ENCODE measurements at places on chromosomes 2 and 18. TPM values are rescaled to one million over a fixed set of nuclear protein-coding genes. Genes with fewer than 3 reads are reported as not detected.

The ZNF638 gene
- 190 TPM for total RNA-seq

The KLHL14 gene
- total RNA-seq = 1.9 TPM

The ZSWIM2 gene
- total RNA-seq = not detected

The SULT1C3 gene
- total RNA-seq = not detected

The IL36A gene
- total RNA-seq = not detected

DNA sequence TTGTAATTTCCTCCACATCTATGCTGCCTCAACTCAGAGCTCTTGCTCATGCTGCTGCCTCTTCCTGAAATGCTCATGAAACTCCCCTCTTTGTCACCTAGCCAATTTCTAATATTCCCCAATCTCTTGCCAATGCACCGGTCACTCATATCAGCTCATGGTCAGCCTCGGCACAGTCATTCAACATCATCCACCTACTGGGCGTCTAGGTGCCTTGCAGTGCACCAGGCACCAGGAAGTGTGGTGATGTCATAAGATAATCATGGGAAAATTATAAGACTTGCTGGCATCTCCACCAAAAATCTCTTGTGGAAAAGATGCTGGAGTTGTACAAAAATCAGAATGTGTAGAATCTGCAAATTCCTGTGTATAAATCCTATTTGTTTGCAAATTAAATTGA, 52.6 kb upstream of the RAB27B start:
- no peaks in the 10 kb centered on the region for H3K27me3 ChIP-seq
- no peak overlapping the region for H3K27ac ChIP-seq
- H3K4me1 ChIP-seq = no peaks in the 10 kb centered on the region
- no peaks in the 10 kb centered on the region for H3K36me3 ChIP-seq
- peak; percentile 20 for DNase-seq

DNA sequence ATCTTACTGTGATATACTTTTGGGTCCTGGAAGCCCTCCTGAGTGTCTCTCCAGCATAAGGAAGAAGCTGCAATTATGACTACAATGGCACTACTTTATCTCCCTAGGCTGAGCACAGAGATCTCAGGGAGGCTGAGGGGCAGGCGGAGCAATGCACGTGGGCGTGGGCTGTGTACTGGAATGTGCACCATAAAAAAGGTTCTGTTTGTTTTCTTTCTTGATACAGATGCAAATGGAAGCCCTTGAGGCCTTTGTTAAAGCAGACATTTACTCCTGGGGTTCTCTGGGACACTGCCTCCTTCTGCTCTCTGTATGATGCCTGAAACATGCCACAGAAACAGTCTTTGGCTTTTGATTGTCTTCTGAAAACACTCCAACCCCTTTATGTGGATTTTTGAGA, 79.1 kb upstream of the DLX2 start:
- DNase-seq = peak; percentile 78
- peaks cover 6% of the 10 kb centered on the region for H3K27me3 ChIP-seq
- peaks cover 11% of the 10 kb centered on the region for H3K4me1 ChIP-seq
- no peaks in the 10 kb centered on the region for H3K36me3 ChIP-seq

DNA sequence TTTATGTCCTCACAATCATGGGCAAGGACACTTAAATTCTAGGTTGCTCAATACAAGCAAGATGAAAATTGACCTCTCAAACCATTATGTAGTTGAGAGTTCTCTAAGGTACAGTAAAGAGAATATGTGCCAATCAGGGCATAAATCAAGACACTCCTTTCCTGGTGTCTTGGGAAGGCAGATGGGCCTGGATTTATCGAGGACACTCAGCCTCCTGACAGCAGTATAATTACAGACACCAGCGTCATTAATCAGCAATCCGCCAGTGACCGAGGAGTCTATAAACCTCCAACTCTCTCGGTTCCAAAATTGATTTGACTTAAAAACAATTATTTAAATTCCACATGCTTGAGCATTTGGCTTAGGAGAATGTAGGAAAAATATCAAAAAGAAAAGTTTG, 75.7 kb upstream of the DAPL1 start:
- no peak for DNase-seq
- no peaks in the 10 kb centered on the region for H3K27me3 ChIP-seq
- H3K4me3 ChIP-seq = no peak overlapping the region
- no peaks in the 10 kb centered on the region for H3K4me1 ChIP-seq
- H3K27ac ChIP-seq = no peak overlapping the region
- no peaks in the 10 kb centered on the region for H3K36me3 ChIP-seq

DNA sequence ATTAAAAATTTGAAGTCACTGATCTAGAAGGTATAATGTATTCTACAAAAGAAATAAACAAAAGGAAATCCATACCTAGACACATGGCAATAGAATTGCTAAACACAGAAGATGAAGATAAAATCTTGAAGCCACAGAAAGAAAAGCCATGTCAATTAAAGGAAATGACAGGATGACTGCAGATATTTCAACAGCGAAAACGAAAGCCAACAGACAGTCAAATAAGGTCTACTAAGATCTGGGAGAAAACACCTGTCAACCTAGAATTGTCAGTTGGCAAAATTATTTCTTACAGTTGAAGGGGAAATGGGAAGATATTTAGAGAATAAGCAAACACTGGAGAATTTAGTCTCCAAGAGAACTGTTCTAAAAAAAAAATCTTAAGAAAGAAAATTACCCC, 39.2 kb downstream of the NETO1 start:
- H3K4me3 ChIP-seq = no peak overlapping the region
- DNase-seq = no peak
- no peaks in the 10 kb centered on the region for H3K36me3 ChIP-seq
- no peaks in the 10 kb centered on the region for H3K4me1 ChIP-seq

DNA sequence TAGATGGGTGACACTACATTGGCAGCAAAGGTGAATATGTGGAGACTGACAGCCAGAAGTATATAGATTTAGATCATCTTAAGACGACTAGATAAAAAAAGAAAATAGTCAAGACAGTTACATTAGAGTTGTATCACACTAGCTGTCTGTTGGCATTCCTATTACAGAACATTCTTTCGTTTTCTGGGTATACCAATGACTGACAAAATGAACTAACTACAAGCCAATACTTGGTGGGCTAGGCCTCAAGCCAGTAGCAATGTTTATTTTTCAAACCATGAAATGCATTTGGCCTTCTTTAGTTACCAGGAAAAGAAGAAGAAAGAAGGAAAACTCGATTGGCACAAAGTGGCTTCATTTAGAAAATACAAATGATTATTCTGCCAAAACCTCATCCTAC, 944.9 kb upstream of the ZEB2 start:
- H3K36me3 ChIP-seq = no peaks in the 10 kb centered on the region
- H3K27me3 ChIP-seq = no peaks in the 10 kb centered on the region

DNA sequence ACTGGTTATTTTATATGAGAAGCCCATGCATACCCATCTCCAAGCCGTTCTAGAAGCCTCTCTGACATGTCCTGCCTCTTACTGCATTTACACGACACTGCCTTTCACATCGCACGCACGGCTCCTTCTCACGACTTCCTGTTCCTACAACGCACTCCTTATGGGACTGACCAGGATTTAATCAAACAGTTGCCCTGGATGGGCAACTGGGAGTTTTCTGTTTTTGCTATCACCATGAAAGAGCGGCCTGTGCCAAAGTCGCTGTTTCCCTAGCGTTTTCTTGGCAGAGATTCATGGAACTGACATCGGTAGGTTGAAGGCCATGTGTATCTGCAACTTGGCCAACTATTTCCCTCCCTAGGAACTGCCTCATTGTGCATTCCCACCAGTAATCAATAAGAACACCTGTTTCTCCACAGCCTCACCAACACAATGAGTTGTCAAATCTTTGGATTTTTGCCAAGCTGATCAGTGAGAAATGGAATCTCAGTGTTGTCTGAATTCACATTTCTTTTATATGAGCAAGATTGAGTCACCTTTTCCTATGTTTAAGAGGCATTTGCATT, 97.2 kb upstream of the OTOS start:
- H3K4me1 ChIP-seq = no peaks in the 10 kb centered on the region
- no peaks in the 10 kb centered on the region for H3K36me3 ChIP-seq
- H3K4me3 ChIP-seq = no peak overlapping the region
- no peak for DNase-seq

DNA sequence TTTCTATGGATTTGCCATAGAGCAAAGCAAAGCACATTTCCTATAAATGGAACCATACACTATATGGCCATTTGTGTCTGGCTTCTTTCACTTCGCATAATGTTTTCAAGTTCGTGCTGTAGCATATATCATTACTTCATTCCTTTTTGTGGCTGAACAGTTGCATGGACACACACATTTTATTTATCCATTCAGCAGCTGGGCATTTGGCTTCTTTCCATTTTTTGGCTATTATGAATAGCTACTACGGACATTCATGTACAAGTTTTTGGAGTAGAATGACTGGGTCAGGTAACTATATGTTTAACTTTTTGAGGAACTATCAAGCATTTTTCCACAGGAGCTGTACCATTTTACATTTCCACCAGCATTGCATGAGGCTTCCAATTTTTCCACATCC, 10.7 kb upstream of the SELENOI start:
- H3K4me1 ChIP-seq = no peaks in the 10 kb centered on the region
- H3K27me3 ChIP-seq = no peaks in the 10 kb centered on the region
- no peak overlapping the region for H3K27ac ChIP-seq
- H3K36me3 ChIP-seq = no peaks in the 10 kb centered on the region
- DNase-seq = no peak

DNA sequence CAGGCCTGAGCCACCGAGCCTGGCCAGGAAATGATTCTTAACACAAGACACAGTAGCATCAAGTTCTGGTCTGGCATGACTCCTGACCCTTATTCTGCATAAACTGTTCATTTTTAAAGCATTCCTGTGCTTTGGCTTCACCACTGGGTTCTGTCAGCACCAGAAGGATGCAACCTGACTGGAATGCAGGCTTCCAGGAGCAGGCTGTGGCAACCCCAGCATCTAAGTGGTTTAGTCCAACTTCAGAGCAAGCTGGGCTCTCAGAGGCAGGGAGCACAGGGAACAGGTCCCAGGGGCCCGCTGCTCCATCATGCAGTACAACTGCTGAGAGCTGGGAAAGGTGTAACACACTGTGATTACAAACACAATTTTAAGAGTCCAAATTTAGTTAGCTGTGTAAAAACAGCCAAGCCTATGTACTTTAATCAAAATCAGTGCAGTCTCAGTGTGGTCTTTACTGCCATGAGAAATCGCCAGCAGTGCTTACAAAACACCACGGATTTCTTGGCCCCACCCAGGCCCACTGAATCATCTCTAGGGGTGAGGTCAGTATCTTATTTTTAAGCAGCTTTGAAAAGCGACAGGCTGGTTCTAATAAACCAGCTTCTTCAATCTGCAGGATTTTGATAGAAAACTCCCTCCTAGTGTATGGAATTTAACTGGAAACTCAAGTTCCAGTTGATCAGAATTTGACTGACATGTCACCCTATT, 44.4 kb upstream of the TMEM182 start:
- no peak for DNase-seq
- H3K36me3 ChIP-seq = peaks cover 13% of the 10 kb centered on the region
- H3K27ac ChIP-seq = no peak overlapping the region
- no peaks in the 10 kb centered on the region for H3K27me3 ChIP-seq
- no peak overlapping the region for H3K4me3 ChIP-seq

GRCh38 chr2:134190807-134191203, 63.1 kb upstream of the MGAT5 start:
- no peaks in the 10 kb centered on the region for H3K4me1 ChIP-seq
- H3K27me3 ChIP-seq = no peaks in the 10 kb centered on the region
- no peak overlapping the region for H3K27ac ChIP-seq

GRCh38 chr2:139007130-139007529, 226.9 kb upstream of the NXPH2 start:
- DNase-seq = no peak
- H3K36me3 ChIP-seq = no peaks in the 10 kb centered on the region

Data from GM23338 (cell line).